ENCODE measurements at places on chromosomes 12 and 14. TPM values are rescaled to one million over a fixed set of nuclear protein-coding genes. Genes with fewer than 3 reads are reported as not detected.
A peak's percentile ranks its signal among the peaks of the same experiment; 100 is the strongest.

Gene OR4E2
- not detected for total RNA-seq

Gene SIX6
- not detected for total RNA-seq

Gene REM2
- total RNA-seq: 0.98 TPM

Gene SDR9C7
- total RNA-seq: not detected

Gene SMCO2
- total RNA-seq: 1.9 TPM

Gene CLEC1A
- total RNA-seq: 0.23 TPM

Gene NKX2-1
- not detected for total RNA-seq

Gene IGFBP6
- total RNA-seq: 333 TPM

Gene ZBTB39
- total RNA-seq: 7.6 TPM

Gene KCNH3
- not detected for total RNA-seq

Gene RHEBL1
- total RNA-seq: 2.9 TPM

Gene CISTR
- total RNA-seq: not detected

Gene TCP11L2
- total RNA-seq: 35.1 TPM

Gene GZMB
- total RNA-seq: not detected

DNA sequence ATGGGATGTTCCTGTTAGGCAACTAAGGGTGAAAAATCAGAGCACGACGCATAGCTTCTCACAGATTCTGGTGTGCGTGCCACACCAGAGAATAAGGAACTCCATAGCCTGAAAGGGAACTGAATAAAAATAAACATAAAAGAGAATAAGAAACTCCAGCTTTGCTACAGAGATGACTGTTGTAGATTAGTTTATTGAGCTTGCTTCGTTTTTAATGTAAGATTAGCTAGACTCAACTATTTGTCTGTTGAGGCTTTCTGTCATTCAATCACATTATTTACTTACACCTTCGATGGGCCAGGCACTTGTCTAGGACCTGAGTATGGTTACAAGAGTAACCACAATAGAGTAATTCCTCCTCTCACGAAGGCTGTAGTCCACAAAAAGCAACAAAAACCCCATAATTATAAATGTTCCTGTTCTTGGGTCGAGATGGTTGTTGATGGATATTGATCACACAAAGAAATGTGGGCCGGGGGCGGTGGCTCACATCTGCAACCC is 807 bp upstream of the ZCCHC8 start:
- no peak for DNase-seq

DNA sequence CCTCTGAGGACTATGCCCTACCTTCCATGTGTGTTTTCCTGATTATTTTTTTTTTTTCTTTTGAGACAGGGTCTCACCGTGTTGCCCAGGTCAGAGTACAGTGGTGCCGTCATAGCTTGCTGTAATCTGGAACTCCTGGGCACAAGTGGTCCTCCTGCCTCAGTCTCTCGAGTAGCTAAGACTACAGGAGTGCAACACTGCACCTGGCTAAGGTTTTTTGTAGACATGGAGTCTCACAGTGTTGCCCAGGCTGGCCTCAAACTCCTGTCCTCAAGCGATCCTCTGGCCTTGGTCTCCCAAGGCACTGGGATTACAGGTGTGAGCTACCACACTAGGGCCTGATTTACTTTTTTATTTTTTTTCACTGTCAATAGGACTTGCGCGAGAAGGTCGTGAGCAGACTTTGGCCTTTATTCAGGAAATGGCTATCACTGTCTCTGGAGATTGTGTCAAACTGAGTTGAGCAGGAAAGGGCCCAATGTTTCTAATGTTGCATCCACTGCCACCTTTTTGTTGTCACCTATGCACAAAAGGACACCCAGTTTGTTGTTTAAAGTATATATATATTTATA is 47.7 kb downstream of the FLRT2 start:
- no peak for DNase-seq

- DNase-seq: no peak
Measured at GRCh38 chr12:67853204-67853603, 136.0 kb upstream of the IFNG-AS1 start.

DNA sequence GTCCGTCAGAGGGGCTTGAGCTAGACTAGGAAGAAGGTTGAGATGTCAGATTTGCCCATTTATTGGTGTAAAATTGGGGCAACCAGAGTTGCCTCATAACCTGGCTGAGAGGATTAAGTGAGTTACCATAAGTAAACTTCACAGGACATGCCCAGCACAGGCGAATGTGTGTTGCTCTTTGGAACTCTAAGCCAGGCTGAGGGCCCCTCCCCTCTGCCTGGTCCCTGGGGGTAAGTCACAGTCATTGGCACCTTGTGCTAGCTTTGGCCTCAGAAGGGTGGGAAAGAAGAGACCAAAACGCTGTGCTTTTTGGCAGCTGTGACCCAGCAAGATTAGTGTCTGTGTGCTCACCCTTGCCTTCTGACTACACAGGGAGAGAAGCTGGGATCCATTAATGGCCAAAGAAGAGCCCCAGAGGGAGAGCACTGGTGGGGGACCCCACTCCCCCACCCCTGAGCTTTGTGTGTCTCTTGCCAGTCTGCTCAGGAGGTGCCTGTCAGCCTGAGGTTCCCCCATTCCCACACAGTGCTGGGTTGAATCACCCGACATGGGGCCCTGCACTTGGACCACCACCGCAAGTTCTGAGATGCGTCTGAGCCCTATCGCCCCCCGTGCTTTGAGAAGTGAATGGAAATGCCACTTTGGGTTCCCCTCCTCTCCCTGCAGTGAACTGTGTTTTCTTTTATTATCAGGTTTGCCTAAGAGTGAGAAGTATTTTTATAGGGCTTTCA is 74.1 kb downstream of the CACNA1C start:
- DNase-seq: no peak

DNA sequence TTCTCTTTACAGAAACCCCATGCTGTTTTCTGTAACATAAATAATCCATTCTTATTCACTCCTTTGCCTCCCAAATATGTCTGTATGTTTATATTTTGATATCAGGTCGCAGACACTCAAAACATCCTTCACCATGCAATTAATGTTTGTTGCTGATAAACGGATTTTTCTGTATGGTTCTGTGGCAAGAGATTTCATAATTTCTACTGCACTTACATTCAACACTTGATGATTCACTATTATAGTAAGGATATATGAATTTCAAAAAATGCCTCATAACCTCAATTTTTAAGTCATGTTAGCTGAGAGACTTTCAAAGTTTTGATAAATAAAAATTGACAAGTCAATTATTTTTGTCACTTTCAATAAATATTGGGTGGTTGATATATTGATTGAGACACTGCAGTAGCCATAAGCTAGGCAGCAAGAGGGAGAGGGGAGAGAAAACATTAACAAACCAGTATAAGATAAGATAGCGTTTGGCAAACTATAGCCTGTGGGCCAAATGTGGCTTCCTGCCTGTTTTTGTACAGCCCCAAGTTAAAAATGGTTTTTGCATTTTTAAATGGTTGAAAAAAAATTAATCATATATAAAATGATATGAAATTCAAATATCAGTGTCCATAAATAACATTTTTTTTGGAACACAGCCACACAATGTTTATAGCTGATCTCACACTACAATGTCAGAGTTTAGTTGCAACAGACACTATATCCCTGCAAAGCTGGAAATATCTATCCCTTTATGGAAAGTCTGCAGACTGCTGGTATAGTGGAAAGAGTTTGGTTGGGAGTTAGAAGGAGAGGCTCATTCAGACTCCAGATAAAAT is 18.3 kb downstream of the ALDH6A1 start:
- DNase-seq: peak; percentile 35

- DNase-seq: peak; percentile 49
Measured at GRCh38 chr14:72516936-72517700, 376.8 kb downstream of the DPF3 start.

- DNase-seq: peak; percentile 29
Measured at GRCh38 chr14:69612014-69612782, 802 bp downstream of the SUSD6 start.

DNA sequence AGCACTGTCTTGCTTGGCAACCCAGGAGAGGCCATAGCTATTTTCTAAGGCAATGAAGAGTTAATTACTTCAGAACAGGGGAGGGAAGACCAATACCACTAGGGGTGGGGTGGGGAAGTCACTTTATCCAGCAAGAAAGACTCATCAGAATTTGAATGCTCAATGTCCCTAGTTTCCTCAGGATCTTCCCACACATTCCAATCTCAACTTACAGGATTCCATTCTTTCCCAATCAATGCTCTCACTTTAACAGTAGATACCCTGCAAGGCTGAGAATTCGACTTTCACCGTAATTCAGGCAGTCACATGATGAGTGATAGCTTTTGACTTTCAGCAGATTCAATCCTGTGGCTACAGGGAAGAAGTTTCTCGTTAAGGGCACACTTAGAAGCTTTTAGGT is 526.6 kb upstream of the SEL1L start:
- no peak for DNase-seq

DNA sequence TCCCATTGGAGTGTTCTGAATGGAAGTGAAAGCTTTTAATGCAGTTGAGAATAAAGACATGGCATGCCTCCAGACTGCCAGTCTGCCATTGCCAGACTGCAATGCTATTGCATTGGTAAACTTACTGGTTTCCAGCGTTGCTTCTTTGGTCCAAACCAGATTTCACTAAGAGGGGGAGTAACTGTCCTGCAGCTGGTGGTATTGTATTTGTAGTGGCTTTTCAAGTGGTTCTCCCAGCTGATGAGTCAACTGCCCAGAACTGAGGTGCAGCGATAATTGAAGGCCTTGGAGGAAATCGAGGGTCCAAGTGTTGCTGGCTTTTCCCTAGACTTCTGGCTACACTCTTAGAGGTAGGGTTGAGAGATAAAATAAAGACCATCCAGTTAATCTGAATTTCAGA is 31.9 kb downstream of the ERG28 start:
- no peak for DNase-seq

DNA sequence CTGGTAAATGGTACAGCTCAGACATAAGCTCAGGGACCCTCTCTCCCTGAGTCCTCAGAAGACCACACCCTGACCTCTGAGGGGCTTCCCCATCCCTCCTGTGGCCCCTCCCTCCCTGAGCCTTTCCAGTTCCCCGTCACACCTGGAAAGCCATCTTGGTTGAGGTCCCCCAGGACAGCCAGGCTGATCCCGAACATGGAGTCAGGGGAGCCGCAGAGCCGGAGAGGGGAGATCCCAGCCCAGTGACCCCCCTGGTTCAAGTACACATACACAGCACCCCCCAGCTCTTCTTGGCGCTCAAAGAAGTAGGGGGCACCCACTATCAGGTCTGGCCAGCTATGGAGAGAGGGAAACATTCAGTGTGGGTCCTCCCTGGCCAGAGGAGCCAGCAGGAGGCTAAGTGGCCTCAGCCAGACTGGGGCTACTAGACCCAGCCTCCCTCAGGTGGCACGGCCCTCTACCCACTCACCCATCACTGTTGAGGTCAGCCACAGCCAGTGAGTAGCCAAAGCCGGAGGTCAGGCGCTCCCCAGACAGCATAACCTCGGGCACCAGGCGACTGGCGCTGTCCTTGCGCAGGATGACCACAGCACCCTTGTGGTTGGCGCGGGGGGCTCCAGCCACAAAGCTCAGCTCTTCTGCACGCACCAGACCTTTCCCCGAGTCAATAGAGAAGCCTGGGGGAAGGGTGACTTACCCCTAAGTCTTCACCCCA is 9.3 kb downstream of the ITGA7 start:
- no peak for DNase-seq

- DNase-seq: no peak
Measured at GRCh38 chr12:108691998-108692808, 39.1 kb downstream of the CORO1C start.

DNA sequence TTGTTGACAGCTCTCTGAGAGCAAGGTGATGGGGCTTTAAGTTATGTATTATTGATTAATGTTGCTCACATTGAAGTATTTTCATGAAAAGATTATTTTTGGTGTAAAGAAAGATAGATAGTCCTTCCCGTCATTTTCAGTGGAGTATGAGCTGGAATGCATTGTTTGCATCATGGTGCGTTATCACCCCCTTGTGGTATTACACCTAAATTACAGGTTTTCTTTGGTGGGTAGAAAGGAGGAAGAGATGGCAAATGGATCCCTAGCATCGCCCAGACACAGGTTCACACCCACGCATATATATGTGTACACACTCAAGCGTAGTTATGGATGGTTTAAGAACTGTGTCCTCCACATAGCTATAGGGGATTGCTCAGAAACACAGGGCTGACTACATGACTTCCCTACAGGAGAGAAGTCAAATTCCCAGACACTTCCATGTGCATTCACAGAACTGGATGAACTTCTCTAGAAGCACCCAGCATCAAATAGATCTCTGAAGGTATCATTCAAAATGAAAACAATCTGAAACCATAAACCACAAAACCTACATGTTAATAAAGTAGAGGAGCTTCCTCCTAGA is 14.4 kb upstream of the SERPINA10 start:
- no peak for DNase-seq

DNA sequence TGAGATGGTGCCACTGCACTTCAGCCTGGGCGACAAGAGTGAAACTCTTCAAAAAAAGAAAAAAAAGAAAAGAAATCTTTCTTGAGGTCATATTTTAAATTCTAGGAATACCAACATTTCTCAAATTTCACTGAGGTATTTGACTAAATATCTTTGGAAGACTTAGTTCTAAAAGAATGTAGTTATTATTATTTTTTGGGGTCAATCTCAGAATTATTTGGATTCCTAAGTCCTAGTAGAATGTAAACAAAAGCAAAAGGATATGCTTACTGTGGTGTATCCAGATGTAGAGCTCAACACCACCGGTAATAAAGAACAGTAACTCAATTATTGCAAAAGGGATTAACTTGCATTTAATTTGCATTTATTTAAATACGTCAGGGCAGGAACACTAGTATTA is 25.0 kb downstream of the PRICKLE1 start:
- DNase-seq: no peak

DNA sequence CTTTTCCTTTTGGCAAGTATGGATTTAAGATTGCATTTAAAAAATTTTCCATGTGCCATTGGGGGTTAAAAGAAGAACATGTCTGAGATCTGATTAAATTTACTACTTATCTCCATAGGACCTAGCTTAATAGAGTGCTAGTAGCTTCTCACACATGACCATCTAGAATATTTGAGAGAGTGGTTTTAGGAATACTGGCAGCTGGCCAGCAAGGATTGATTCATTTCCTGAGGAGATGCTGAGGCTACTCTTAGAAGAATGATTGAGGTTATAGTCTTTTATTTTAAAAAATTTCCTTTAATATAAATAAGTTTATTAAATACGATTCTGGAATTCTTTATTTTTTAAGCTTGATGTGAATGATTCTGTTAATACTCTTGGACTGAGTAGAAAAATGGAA is 56.2 kb downstream of the MIPOL1 start:
- DNase-seq: no peak

DNA sequence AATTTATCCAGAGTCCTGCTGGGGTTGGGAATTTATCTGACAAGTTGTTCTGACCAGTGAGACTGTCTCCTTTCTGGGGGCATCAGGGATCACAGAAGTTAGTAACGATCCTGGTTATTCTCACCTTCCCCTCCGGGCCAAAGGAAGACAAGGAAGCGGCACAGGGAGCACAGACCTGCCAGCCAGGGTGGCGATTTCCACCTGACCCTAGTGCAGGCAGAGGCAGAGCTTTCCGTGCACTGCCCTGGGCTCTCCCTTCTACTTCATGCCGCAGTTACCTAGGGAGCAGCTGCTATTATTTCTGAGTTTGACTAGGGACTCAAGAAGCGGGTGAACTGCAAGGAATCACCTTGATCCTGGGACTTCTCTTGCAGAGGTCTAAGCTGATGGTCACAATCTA is 7.4 kb downstream of the TMEM106C start:
- DNase-seq: no peak

GRCh38 chr14:100440207-100440631 is 117.1 kb downstream of the SLC25A47 start:
- peak; percentile 73 for DNase-seq

GRCh38 chr14:50677527-50678063 is 9.5 kb upstream of the SAV1 start:
- DNase-seq: peak; percentile 92

GRCh38 chr14:94559638-94560290 is 1.5 kb upstream of the SERPINA4 start:
- no peak for DNase-seq

GRCh38 chr14:24542346-24542936 is 33.6 kb downstream of the CTSG start:
- DNase-seq: no peak
